NCI-H1417 (cell line): ENCODE measurements at places on chromosomes 4 and X.

GRCh38 chr4:164239976-164240375 lies 514.0 kb upstream of the SMIM31 start:
- no peak for DNase-seq

- DNase-seq = no peak
Measured at GRCh38 chr4:177582992-177583391, 140.8 kb upstream of the AGA start.

- no peak for DNase-seq
Measured at GRCh38 chr4:47418147-47418546, 45.4 kb downstream of the COMMD8 start.

DNA sequence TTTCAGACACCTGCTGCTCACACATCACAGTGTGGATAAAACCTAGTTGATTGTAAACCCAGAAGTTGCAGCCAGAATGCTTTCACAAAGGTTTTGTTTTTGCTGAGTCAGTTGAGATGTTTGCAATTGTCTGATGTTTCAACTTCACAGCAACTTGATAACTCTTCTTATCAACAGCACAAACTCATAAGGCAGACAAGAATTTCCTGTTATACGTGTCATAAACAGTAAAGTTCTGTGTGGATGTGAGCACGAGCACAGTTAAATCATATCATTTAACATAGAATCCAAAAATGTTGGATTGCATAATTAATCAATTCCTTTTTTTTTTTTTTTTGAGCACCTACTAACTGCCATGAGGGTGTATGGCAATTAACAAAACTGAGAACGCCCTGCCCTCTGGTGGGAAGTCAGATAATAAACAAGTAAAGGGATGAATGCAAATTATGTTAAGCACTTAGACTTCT lies 512.2 kb downstream of the PDHA2 start:
- no peak for DNase-seq

GRCh38 chrX:102624105-102624504 lies 24.8 kb downstream of the ARMCX5 start:
- DNase-seq = no peak

- DNase-seq = no peak
Measured at GRCh38 chr4:102614801-102615200, 113.6 kb downstream of the NFKB1 start.

GRCh38 chr4:26326791-26327190 lies 6.0 kb downstream of the RBPJ start:
- DNase-seq = no peak

- DNase-seq = no peak
Measured at GRCh38 chrX:119071381-119071780, 1.4 kb upstream of the CT47C1 start.

DNA sequence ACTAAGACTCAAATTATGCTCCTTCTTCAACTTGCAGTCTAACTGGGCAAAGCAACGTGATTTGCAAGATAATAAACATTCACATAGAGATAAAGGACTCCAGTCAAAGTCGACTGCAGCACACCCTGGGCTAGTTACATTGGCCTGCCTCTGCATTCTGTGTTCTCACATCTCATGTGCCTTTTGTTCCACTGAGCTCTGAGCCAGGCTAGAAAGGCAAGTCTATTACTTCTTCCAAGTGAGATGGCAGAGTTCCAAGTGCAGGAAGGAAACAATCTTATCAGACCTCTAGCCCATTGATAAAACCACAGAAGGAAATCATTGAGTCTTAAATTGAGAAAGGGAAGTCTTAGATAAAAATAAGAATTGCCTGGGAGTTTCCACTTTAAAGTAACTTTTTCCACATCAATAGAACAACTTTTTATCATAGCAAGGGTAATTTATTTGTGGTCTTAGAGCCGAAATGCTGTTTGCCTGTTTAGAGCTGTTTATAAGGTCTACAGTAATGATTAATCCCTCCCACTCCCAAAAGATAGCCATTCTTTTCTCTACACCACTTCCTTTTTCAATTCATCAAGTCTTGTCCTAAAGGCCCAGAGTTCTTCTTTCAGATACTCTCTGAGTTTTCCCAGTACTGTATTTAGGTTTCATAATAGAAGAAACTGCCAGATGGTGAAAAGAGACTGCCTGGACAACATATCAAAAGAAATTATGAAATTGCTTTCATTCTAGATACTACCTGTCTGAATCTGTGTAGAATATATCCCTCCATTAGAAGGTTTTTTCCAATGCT lies 200.2 kb downstream of the GUCY2F start:
- no peak for DNase-seq

- DNase-seq = no peak
Measured at GRCh38 chrX:19627533-19627932, 112.2 kb upstream of the MAP3K15 start.

- DNase-seq = peak; percentile 31
Measured at GRCh38 chr4:41658163-41658562, 90.4 kb downstream of the PHOX2B start.

DNA sequence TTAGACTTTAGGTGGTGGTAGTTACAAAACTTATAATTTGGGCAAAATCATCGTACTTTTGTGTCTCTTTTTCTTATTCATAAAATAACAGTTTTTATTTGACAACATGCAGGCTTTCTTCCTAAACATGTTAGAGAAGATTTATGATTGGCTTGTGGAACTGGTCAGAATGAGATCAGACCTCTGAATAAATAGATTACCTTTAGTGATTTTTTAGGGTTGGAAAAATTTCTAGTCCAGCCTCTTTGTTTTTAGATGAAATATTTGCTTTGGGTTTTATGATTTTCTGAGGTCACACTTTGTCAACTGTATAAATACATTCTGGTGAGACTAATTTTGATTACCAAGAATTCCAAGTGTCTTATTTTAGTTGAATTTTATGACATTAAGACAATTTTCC lies 29.2 kb downstream of the MOB1B start:
- no peak for DNase-seq

DNA sequence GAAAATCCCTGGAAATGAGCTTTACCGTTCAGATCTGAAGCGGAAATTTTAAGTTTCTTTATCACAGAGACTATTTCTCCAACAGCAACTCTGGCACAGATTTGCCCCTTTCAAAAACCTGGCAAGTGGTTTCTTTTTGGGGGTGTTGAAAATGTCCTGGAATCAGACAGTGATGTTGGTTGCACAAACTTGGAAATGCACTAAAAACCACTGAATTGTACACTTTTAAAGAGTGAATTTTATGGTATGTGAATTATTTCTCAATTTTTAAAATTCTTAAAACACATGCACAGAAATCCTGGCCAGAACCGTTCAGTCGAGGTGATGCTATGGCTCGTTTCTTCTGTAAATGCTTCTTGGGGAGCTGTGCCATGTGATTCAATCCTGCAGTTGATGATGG lies 121.2 kb upstream of the RBPJ start:
- DNase-seq = no peak

DNA sequence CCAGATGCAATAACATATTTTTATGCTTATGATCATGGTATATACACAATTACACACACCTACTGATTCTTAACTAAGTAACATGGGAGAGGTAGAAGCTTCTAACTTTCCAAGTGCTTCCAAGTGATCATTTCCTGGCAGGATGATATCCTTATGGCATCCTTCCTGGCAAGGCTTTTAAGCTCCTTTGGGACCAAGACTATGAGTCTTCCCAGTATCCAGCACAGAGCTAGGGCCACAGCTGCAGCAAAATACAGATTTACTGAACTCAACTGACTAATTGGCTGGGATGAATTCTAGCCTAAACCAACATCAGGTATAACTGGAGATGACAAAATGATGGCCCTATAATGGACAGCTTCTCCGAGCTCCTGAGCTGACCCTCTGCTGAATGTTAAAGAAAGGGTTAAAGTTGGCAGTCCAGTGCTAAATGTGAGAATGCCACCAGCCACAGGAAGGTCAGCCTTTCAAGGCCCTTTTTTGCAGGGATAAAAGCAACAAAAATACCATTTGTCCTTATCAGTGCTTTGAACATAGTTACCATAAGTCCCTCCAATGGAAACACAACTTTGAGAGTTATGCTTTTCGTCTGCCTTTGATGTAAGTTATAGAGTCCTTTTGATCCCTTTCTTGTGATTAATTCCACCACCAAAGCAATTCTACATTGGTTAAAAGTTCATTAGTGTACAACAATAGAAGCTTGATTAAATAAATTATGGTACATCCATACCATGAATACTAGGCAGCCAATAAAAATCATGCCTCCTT lies 73.4 kb downstream of the MGST2 start:
- no peak for DNase-seq

GRCh38 chrX:153478746-153479145 lies 8.4 kb upstream of the HAUS7 start:
- DNase-seq = no peak

GRCh38 chr4:147847751-147848590 lies 116.1 kb downstream of the ARHGAP10 start:
- DNase-seq = no peak
